ENCODE measurements at places on chromosomes 11 and 22.
A peak's percentile ranks its signal among the peaks of the same experiment; 100 is the strongest.

- DNase-seq: no peak
Observed at GRCh38 chr11:89361734-89362133, 129.4 kb downstream of the NOX4 start.

GRCh38 chr11:41926339-41926738, 466.9 kb upstream of the LRRC4C start:
- no peak for DNase-seq

DNA sequence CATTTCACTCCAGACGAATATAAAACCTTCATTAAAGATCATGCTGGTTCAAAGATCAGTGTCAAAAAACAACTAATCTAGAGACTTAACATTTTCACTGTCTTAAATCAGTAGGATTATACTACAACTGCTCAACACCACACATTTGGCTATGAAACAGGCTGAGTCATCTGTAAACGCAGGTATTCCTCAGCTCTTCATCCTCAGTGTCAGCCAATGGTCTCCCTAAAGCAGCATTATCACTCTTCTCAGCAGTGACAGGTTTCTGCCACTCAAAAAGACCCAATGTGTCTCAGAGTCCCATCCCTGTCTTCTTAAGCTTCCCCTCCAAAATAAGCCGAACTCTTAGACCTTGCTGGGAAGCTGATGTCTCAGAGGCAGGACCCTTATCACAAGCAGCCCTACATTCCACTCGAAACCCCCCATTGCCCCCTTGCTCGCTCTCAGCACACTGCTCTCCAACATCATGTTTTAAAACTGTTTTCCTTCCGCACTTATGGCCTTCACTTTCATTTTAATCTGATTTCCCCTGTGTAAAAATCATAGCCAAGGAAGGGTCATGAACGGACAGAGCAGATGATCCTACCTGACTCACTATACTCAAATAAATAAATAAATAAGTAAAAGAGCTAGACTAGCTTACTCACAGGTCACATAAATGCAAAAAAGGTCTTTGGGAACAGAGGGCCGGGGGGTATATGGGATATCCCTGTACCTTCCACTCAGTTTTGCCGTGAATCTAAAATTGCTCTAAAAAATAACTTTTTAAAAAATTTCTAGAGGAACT, 23.0 kb downstream of the CDON start:
- peak; percentile 21 for DNase-seq

GRCh38 chr11:35073691-35074419, 65.1 kb upstream of the CD44 start:
- DNase-seq: peak; percentile 39

GRCh38 chr11:62574363-62575071, 826 bp upstream of the EEF1G start:
- DNase-seq: peak; percentile 35

GRCh38 chr22:25828422-25828821, 86.4 kb downstream of the MYO18B start:
- no peak for DNase-seq

- DNase-seq: no peak
Observed at GRCh38 chr11:103622296-103622695, 414.1 kb upstream of the DDI1 start.

DNA sequence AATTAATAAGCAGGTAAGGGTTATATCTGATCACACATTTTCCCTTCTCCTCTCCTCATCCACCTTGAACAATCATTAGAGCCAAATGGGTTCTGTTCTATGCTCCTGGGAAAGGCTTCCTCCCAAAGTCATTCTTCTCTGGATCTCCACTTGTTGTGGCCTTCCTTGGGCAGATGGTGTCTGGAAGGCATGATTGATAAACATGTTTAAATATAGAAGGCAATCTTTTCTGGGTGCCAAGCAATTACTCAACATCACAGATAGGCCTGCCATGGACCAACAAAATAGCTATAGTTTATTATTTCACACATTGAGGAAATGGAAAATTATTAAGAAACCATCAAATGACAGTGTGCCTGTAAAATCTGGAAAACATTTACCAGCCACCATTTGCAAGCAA, 73.5 kb downstream of the KCNA4 start:
- no peak for DNase-seq

- no peak for DNase-seq
Observed at GRCh38 chr22:17748555-17749353, 25.5 kb downstream of the BID start.

GRCh38 chr11:32334822-32335221, 100.5 kb downstream of the WT1 start:
- DNase-seq: peak; percentile 43

DNA sequence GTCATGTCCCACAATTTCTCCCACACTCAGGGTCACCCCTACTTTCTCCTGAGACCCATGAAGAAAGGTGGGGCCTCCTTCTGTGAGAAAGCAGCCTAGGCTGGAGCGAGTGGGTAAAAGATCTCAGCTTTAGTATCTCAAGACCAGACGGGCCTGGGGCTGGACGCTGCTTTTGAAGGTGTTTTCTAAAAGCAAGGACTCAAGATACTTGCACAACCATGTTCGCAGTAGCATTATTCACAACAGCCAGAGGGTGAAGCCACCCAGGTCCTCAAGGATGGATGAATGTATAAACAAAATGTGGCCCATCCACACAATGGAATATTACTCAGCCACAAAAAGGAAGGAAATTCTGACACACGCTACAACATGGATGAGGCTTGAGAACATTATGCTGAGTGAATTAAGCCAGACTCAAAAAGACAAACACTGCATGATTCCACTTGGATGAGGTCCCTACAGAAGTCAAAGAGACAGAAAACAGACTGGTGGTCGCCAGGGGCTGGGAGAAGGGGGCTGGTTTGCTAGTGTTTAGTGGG, 10.6 kb downstream of the SHANK2 start:
- no peak for DNase-seq

DNA sequence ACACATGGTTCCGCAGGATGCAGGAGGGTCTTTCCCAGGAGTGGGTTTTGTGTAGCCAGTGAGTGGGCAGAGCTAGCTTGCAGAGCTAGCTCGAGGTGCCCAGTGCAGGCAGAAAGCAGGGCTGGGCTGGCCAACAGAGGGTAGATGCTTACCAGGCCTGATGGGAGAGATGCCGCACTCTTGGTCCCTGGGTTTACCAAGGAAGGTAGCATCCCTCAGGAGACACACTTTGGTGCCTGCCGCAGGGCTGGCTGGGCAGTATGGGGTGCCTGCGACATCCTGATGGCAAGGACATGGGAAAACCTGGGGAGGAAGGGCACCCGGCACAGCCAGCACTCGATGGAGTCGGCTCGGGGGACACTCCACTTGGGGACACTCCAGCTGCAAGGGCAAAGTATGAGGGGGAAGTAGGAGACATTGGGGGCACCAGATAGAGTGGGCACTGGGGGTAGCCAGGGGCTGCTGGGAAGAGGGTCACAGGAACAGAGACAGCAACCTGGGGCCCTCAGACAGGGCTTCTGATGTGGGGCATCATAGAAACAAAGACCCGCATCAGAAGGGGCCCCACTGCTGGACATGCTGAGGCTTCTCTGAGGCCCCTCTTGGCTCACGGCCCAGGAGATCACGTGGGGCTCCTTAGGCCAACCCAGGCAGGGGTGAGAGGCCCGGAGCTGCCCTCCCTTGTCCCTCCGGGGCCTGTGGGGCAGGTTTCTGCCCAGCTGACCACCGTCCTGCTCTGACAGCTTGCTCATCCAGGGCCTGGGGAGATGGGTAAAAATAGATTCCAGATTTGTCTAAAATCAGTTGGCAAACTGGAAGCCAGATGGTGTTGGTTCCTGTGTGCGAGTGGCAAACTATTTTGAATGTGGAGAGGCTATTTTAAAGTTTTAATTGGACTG, 89.8 kb downstream of the MORC2 start:
- no peak for DNase-seq

- DNase-seq: no peak
Observed at GRCh38 chr11:37519781-37520180, 921.7 kb upstream of the RAG2 start.

DNA sequence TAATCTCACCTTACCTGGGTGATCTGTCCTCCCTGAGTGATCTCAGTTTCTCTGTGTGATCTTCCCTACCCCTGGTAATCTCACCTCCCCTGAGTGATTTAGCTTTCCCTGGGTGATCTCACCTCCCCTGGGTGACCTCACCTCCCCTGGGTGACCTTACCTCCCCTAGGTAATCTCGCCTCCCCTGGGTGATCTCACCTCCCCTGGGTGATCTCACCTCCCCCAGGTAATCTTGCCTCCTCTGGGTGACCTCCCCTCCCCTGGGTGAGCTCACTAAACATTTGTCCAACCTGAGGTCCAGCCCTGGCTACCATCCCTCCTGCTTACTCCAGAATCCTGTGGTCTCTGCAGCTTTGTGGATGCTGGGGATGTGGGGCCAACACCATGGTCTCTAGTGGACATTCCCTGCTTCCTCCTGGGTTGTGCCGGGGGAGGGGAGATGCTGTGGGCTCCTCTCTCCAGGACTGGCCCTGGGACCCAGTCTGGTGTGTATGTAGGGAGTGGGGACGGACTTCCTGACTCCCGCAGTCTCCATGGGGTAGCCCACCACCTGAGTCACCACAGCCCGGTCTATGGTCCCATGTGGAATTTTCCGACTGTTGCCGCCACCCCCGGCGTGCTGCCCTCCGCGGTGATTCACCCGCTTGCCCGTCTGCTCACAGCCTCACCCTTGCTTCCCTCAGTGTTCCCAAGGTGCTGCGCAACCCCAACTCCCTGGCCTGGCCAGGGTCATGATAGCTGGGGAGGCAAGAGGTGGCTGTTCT, 9.9 kb downstream of the LSP1 start:
- DNase-seq: no peak

DNA sequence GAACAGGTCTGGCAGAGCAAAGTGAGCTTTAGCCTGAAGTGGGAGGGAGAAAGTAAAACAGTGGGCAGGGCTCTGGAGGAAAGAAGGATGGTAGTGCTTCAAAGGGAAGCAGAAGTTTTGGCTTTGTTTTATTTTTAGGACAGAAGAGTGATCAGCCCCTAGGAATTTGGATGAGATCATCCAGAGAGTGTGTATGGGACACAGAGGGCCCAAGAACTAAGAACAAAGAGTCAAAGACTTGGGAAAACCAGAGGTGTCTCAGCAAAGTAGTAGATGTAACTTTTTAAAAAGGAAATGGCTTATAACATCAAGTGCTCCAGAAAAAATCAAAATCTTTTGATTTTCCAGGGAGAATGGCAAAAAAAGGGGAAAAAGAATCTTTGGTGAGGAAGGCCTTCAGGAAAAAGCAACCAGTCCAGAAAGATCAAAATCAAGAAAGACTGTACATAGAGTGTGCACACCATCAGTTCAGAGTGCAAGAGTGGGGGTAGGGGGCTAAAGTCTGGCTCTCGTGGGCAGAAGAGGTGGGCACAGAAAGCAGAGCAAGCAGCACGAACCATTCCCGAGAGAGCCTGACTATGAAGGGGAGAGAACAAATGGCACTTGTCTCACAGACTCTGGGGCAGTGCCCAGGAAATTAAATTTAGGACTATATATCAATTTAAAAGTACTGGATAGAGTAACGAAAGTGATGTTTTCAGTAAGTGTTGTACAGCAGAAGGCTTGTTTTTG, 30.0 kb downstream of the MAPK1 start:
- DNase-seq: no peak

GRCh38 chr11:134253188-134253993, at the start of the genes ACAD8 and THYN1:
ACAD8 (plus strand) TSS chr11:134253568; CDS start chr11:134253601, 33 bp downstream.
THYN1 (minus strand) TSS chr11:134253352; CDS start chr11:134252882, 470 bp downstream.
- DNase-seq: peak; percentile 97

DNA sequence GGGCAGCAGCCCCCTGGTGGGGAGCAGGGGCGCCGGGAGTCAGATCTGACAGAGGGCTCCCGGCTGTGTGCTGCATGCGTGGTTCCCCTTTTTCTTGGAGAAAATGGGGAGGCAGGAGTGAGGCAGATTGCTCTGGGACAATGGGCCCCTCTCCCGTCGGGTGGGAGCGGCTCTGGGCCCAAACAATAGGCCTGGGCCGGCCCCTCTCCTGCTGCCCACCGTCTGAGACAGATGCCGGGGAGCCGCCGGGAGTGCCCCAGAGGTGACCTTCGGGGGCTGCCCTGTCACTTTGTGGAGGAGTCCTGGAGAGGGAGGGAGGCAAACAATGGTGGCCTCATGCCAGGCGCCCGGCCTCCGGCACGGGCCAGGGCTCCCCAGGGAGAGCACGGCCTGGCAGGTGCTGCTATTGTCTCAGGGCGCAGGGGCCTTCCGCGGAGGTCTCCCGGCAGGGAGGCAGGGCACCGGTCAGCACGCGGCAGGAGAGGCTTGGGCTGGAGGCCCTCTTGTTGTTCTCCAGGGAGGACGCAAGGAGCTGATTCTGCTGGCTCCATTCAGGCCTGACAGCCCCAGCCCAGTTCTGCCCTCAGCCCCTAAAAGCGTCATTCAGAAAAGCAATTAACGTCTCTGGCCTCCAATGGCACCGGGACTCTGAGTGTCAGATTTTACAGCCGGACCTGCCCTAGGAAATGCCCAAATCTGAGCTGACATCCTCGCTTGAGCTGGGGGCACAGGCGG, 44.8 kb downstream of the SMIM38 start:
- DNase-seq: no peak

- no peak for DNase-seq
Observed at GRCh38 chr11:128946648-128947047, 4.0 kb upstream of the TP53AIP1 start.

DNA sequence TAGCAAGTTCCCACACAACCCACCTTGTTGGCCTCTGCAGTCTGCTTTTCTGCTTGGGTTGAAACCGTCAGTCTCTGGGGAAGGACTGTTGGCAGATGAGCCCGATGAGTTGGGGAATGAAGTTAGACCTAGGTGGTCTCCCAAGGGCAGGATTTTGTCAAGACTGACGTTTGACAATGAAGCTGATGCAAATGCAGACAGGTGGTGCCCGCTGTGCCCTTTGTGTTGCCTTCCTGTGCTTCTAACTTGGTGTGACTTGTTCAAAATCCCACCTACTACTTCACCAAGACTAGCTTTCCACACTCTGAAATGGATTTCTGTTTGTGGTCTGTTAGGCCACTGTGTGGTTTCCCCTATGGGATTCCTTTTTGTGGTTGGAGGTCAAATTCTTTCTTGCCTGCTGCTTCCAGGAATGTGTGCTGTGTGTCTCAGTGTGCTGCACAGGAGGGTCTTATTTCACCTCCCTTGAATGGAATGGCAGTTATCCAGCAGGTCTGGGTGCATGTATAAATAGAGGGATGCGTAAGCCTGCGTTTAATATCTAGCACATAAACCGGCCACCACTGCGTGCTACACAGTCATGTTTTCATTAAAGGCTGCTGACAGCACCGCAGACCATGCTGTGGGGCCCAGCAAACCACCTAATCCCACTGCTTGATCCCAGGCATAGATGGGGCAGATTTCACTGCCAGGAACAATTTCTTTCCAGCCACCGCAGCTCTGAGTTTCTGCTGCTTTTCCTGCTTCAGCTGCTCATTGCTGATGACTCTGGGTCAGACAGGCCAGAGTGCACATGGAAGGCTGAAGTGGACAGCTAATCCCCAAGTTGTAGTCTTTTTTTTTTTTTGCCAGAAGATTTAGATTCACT, 44.8 kb downstream of the ADAMTS8 start:
- DNase-seq: no peak

DNA sequence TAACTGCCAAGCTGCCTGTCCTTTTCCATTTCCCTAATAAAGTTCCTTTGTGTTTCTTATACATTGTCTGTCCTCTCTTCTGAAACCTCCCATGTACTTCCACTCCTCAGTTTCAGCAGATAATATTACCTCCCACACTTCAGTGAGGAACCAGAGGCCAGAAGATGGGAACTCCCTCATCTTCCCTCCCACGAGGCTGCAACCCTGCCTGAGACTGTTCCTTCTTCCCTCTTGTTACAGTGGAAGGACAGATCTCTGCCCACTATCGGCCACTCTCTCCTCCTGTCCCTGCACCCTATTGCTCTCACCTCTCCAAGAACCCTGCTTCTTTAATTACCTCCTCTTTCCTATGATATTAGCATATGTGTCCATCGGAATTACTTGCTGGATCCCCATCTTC, 38.1 kb upstream of the SWAP70 start:
- no peak for DNase-seq

GRCh38 chr11:45155058-45155551, 8.7 kb downstream of the PRDM11 start:
- DNase-seq: no peak

- DNase-seq: no peak
Observed at GRCh38 chr11:119161871-119162270, 6.7 kb upstream of the NLRX1 start.
